ENCODE measurements at places on chromosomes 2 and 18. TPM values are rescaled to one million over a fixed set of nuclear protein-coding genes. Genes with fewer than 3 reads are reported as not detected.

INHA gene
- 0.35 TPM for total RNA-seq

CDCA7 gene
- total RNA-seq, result 50.3 TPM

CDKL4 gene
- total RNA-seq, result not detected

CPLX4 gene
- total RNA-seq, result not detected

EMILIN2 gene
- 8.3 TPM for total RNA-seq

SERPINB11 gene
- not detected for total RNA-seq

PROKR1 gene
- total RNA-seq, result not detected

MEP1B gene
- total RNA-seq, result 0.07 TPM

COX5B gene
- total RNA-seq, result 317 TPM

KHK gene
- 10.7 TPM for total RNA-seq

MPPE1 gene
- 18.5 TPM for total RNA-seq

SCRN3 gene
- 16.2 TPM for total RNA-seq

SNRPD1 gene
- 187 TPM for total RNA-seq

DOCK10 gene
- total RNA-seq, result 38.4 TPM

ANKRD62 gene
- not detected for total RNA-seq

ABCG5 gene
- total RNA-seq, result not detected

SLC23A3 gene
- total RNA-seq, result 0.72 TPM

GREB1 gene
- 2.8 TPM for total RNA-seq

DTNA gene
- 0.15 TPM for total RNA-seq

NOSTRIN gene
- 2.1 TPM for total RNA-seq

RAB6C gene
- total RNA-seq, result not detected

TMEM169 gene
- 0.18 TPM for total RNA-seq

SERPINB13 gene
- not detected for total RNA-seq

TUBA3E gene
- total RNA-seq, result 0.14 TPM

Data from A549 treated with CORT108297 at 1 μM for 4 hours (cell line).